Activated CD4-positive, CD25-positive, alpha-beta regulatory T cell (primary cell): ENCODE measurements at places on chromosomes 6 and 20.

GRCh38 chr6:498795-499231, 107.3 kb downstream of the IRF4 start:
- no peak for DNase-seq

DNA sequence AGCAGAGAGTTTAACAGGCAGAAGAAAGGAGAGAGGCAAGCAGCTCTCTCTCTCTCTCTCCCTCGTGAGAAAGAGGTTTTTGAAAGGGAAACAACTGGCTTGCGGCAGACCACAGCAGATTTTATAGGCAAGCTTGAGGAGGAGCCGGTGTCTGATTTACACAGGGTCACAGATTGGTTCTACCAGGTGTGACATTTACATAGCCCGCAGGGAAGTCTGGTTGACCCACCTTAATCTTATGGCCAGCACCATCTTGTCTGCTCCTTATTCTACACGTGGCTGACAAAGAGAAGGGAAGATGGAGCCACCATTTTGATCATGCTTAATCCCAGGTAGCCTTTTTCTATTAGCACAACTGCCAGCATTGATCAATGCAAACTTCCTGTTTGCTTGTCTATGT, 65.4 kb downstream of the OR2J2 start:
- DNase-seq = no peak

DNA sequence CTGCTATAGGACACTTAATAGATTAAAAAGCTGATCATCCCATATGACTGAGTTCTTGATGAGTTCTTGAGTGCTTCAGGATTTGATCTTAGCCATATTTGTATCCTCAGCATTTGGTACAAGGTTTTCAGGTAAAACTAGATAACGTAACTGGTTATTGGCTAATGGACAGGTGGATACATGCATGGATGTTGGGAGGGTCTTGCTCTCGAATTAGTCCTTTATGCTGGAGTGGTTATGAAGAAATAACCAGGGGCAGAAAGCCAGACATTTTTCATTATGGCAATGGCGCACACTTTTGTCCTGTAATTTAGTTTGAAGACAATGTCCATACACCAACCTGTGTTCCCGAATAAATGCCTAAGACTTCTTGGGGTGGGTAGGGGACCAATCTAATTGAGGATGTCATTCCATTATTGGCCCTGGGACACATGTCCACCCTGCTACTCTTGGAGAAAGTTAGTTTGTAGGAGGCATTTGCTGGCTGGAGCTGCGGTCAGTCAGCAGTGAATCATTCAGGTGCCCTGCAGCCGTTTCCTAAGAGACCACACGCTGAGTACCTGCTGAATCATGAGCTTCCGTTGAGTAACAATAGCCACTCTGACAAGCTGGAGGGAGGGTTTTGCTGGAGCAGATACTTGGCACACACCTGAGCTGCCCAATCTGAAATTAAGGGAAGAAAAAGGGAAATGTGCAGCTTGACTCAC, 194.4 kb downstream of the FOXA2 start:
- DNase-seq = no peak

DNA sequence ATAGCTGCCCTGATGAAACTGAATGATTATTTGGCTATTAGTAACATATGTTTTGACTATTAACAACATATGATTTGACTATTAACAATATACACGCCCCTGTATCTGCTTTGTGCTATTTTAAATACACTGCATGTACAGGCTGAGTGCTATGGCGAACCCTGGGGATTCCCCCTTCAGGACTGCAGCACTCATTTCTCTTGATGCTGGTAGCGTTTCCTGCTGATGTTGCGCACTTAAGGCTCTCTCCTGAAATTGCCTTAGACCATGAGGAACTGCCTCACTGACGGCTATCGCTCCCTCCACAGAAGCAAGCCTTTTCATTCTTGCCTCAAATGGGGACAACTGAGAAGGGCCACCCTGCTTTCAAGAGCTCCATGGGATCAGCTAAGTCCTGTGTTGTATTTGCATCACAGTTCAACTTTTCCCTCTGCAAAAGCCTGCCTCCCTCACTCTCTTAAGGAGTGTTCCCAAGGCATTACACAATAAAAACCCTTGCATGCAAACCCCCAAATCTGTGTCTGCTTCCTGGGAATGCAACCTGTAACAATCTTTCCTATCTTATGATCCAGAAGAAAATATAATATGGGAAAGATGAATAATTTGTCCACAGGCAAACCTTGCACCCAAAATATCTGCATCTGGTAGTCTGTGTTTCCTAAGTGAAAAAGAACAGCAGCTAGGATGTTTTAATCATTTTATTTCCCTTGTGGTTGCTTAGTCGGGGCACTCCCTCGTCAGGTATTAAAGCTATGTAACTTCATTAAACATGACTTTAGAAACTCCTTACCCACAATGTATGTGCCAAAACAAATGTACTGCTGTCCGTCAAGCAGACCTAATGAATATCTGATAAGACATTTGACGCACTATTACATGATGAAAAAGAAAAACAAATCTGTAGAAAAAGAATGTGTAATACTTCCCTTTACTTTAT, 456.4 kb downstream of the COL12A1 start:
- DNase-seq = no peak

- DNase-seq = no peak
Measured at GRCh38 chr6:25196464-25196863, 82.7 kb upstream of the CARMIL1 start.

DNA sequence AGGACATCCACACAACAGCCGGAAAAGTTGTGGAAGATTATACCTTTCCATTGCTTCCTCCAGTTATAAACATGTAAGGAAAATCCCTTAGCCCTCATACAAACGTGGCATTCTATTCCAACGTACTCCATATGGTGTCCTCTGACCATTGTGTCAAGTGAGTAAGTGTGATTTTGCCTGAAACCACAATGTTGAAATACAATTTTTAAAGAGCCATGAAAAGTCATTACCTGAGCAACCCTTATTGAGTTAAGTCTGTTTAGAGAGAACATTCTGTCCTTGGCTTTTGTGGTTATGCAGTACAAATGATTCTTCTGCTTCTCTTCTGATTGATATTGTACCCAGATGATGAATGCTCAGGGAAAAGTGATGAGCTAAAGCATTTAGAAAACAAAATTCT, 530.1 kb downstream of the HAO1 start:
- DNase-seq = no peak

DNA sequence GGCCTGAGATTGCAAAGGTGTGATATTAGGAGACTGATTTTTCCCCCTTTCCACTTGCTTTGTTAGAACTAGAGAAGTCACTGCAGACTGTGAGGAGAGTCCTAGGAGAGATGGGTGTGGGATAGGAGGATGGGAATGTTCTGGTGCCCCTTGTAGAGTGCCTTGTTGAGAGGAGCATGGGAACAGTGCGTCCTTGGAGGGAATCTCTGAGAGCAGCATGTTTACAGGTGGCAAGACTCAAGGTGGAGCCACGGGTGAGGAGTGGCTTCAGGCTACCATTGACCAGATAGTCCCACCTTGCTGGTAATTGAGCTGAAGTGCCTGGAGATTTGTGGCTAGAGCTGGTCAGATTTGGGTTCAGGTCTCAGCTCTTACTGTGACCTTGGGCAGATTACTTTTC, 6.0 kb downstream of the PLCG1 start:
- DNase-seq = no peak

DNA sequence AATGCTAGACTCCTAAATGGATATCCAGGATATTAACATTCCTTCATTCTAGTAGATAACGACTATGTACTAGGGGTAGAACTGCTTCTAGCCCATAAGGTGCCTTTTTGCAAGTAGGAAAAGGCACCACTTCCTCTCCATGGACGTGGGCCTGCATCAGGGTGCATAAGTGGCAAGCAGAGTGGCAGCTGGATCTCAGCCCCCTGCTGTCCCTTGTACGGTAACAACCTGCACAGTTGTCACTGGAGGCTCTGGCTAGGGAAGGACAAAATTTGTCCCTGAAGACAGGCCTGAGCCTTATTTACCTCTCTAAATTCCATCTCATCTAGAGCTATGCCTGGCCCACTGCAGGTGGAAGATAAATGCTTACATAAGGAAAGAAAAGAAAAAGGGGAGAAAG, 42.5 kb upstream of the SAYSD1 start:
- no peak for DNase-seq

GRCh38 chr6:37202788-37203491, 33.0 kb downstream of the PIM1 start:
- DNase-seq = no peak

GRCh38 chr6:83707829-83708545, 914 bp downstream of the SNAP91 start:
- no peak for DNase-seq

DNA sequence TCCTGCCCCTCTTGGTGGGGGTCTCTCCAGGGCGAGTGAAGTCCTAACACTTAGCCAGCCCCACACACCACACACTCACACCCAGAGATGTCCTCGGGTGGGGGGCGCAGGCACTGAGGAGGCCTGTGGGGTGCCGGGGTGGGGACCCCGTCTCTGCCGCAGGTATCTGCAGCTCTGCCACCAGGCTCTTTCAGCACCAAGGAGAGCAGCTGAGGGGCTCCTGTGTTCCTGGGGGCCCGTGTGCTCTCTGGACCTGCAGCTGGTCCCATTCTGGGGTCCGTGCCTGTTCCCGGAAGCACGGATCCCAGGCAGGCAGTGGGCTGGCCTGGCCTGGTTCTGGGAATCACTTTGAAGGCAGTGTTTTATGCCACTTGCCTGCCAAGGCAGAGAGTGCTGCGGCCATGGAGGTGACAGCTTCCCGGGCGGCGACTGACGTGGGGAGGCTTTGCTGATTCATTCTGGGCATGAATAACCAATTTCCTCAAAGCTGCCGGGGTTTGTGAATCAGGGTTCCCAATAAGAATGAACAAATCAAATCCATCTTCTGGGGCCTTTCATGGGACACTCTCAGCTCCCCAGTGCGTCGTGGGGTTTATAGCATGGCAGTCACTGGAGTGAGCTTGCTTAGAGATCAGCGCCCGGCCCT, 54.4 kb upstream of the SLCO4A1 start:
- DNase-seq = no peak

GRCh38 chr6:85459224-85459901, 9.5 kb downstream of the NT5E start:
- DNase-seq = no peak

DNA sequence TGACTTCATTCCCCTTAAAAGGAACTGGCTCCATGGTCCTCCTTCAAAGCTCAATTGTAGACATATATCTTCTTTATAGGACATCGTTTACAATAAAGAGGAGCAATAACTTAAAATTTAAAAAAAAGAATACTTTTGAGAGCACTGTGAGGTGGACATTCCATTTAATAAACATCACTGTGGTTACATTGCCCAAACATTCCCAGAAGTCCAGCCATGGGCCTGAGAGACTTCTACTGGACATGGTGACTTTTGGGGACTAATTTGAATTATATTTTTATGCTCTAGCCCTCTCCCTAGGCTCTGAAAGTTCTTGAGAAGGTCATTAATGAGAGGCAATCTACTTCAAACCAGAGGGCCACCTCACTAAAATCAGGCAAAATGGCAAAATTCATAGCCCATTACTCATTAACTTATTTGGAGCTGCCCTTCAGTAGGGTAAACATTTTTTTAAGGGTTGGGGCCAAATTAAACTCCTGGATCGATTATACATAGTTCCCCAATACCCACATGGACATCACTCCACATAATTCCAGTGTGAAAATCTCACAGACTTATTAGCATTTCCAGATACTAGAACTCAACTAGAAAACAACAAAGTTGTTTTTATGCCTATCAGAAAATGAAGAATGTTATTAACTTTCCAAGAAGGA, 17.1 kb downstream of the ISM1 start:
- no peak for DNase-seq

- DNase-seq = no peak
Measured at GRCh38 chr6:156438350-156438923, 338.7 kb upstream of the ARID1B start.

DNA sequence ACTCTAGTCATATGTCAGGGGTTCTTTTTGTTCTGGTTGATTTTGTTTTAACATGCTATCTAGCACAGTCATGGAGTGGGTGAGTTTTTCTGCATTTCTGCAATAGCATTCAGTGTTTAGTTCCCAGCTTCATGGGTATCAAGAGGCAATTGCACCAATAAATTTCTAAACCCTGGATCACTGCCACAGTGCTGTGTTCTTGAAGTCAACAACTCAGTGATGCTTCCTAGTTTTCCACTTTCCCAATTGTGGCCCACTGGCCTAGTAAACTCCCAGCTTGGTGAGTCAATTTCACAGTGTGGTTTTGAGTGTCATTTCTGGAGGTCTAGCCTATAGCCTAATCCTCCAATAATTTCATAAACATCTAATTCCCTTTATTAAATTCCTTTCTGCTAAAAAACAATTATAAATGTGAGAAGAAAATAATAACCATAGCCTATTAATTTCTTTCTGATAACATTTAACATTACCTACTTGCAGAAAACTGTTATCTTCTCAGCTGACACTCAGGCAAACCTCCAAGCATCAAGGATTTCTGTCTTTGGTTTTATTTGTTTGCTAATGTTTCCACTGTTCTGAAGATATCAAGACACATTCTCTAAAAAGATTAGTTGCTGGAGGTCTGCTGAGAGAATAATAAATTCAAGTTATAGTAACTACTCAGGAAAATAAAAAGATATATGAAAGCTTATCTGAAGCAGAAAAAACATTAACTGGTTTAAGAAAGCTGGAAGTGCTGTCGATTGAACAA, 89.9 kb downstream of the PDE7B start:
- no peak for DNase-seq

DNA sequence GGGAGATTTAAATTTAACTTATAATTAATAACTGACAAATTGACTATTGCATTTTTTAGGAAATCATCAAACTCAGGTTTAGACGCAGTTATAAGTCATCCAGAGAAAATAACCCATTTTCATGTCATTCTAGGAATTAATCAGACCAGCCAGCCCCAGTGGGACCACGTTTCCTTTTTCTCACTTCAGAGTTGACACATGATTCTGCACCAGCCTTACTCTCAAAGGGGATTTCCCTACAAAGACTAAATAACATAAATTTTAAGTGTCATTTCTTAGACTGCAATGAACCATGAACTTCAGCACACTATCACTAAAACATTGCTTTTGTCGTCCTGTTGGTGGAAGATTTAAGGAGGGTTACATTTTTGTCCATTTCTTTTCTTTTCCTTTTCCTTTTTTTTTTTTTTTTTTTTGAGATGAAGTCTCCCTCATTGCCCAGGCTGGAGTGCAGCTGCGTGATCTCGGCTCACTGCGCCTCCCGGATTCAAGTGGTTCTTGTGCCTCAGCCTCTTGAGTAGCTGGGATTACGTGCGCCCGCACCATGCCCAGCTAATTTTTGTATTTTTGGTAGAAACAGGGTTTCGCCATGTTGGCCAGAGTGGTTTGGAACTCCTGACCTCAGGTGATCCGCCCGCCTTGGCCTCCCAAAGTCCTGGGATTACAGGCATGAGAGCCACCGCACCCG, 3.6 kb downstream of the IPCEF1 start:
- DNase-seq = no peak

GRCh38 chr6:149746147-149746946, at the start of gene NUP43:
TSS of gene NUP43 (minus strand) at chr6:149746529. CDS start at chr6:149746495, 34 bp downstream.
- peak; percentile 86 for DNase-seq

- no peak for DNase-seq
Measured at GRCh38 chr6:22940581-22941290, 371.4 kb downstream of the HDGFL1 start.

DNA sequence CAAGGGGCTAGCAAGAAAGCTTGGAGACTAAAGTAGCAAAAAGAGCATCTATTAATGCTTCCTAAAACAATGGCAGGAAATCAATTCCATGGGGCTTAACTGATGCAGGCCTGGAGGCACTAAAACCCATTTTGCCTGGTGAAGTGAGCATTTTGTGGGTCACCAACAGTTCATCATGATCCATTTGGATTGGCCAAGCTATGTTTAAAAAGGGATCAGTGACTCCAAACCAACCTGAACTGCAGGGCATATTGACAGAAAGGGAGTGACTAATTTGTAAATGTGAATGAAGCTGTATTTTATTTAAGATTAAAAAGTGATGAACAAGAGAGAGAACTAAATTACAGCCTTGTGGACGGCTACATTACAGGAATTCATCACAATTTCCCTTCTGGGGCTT, 132.0 kb downstream of the PCSK2 start:
- no peak for DNase-seq
